ENCODE measurements at places on chromosomes 3 and 15.

DNA sequence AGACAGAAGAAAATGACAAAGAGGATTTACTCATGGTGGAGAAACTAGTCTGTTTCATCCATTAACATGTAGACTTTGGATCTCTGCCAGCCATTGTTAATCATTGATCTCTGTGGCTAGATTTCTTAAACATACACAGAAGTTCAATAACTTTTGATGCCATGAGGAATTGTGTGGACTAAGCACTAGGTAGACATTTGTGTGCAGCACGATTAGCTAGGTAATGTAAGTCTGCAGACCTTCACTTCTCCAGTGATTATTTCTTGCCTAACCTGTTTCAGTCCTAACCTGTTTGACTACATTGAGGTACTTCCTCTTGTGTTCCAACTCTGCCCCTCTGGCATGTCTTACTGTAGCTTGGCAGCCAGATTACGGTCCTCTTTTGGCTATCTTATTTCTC, 928.5 kb upstream of the ROBO1 start:
- no peak for DNase-seq

- peak; percentile 18 for DNase-seq
These were observed 15.9 kb downstream of the MAPKBP1 start for GRCh38 chr15:41790169-41790568.

DNA sequence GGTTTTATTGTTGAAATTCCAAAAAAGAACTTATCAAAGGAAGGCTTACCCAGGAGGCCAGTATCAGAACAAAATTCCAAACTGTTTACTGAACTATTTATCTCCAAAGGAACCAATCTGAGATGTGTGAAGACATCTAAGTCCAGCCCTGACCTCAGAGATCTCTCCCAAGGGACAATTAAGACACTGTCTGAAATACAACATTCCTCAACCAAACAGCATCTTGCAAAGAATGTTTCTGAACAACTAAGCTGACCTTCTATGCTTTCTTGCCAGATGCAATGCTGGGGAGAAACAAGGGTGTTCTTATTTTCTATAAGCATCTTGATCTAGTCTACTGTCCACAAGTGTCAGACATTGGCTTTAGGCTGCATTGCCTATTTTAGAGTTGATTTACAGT, 13.6 kb downstream of the PDZRN3 start:
- no peak for DNase-seq

DNA sequence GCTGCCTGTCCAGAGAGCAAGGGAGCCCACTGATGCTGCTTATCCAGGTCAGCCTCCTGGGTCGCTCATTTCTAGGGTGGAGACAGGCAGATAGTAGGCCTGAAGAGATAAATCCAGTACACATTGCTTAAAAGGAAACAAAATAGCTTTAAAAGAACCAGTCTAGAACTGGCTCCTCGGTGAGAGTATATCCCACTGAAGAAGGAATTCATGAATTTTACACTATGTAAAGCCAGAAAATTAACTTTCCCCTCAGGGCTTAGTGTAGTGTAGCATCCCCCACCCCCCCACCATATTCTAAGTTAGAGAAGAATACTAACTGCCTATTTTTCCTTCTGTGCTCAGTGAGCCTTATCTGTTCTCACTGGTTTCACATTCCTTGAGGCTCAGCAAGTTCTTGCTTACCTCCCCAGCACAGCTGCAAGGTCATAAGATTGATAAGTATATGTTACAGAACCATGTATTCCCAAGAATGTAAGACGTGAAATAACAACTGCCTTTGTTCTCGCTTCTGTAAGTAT, 30.5 kb upstream of the NOX5 start:
- peak; percentile 95 for DNase-seq

DNA sequence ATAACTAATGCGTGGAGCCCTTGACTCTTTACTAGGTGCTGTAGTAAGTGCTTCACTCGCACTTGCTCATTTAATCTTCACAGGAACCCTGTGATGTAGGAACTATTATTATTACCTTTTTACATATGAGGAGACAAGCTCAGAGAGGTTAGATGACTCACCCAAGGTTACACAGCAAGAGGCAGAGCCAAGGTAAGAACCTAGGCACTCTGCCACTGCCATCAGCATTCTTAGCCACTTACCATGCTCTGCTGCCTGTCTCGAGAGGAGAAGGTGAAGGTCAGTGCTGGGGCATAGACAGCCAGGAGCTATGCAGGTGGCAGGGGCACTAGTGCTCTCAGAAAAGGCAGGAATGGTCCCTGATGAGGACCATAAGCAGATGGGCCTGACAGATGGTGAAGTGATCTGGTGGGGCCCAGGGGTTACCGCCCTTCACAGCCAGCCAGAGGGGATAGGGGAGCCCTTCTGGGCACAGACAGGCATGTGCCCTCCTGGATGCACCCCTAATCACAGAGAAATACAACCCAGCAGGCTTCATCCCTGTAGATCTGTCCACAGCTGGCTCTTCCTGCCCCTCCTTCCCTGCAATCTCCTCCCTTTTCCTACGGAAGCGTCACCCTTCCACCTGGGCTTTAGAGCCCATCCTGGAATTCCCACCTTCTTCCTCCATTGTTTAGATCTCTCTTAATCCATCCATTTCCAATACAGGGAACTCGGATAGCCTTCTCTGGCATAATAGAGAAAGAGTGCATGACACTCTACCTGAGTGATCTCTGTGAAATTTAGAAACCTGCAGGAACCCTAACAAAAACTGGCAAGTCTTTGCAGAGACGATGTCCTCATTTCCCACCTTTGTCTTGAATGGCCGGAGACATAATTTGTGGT, 26.9 kb downstream of the ABTB1 start:
- no peak for DNase-seq

GRCh38 chr3:115687721-115688120, 64.4 kb downstream of the GAP43 start:
- no peak for DNase-seq

- DNase-seq = peak; percentile 12
These were observed 116.4 kb downstream of the DUT start for GRCh38 chr15:48447657-48448056.

GRCh38 chr3:167487556-167487955, 13.7 kb upstream of the SERPINI2 start:
- DNase-seq = no peak

GRCh38 chr15:79916502-79917132, 19.8 kb upstream of the MTHFS start:
- no peak for DNase-seq

- no peak for DNase-seq
These were observed 87.0 kb upstream of the LMOD3 start for GRCh38 chr3:69209413-69209812.

DNA sequence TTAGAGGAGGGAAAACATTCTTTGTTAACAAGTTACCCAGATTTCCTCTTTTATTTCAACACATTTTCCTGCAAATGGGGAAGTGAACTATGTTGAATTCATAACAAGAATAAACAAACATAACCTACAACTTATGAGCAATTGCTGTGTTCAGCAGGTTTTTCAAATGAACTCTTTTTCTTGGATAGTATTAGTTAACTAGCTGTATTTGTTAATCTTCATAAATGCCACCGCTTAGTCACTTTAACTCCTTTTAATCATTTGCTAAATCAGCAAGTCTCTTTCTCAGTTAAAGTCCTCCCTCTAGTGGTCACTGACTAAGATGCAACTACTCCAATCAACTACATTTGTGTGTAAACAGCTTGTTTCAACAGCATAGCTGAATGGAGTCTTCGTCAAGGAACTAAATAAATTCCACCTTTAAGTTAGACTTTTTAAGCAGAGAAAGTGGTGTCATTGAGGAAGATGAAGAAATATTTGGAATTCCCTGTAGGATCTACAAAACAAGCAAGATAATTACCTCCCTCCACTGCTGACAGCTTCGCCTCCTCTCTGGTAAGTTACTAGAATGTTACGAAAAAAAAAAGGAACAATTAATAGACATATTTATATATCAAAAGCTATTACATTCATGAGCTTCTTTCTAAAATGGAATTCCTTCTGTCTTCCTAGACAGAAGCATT, 1122.0 kb downstream of the ROBO1 start:
- peak; percentile 85 for DNase-seq

- no peak for DNase-seq
These were observed 57.4 kb downstream of the ABHD5 start for GRCh38 chr3:43748179-43748578.

DNA sequence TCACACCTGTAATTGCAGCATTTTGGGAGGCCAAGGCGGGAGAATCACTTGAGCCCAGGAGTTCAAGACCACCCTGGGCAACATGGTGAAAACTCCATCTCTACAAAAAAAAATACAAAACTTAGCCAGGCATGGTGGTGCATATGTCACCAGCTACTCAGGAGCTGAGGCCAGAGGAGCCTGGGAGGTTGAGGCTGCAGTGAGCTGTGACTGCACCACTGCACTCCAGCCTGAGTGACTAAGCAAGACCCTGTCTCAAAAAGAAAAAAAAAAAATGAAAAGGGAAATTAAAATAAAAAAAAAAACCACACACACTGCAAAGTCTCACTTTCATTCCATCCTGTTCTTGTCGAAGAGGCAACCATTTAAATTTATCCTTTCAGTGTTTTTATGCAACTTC, 100.8 kb upstream of the PIAS1 start:
- no peak for DNase-seq

- DNase-seq = no peak
These were observed 589.4 kb downstream of the NLGN1 start for GRCh38 chr3:173986861-173987410.

DNA sequence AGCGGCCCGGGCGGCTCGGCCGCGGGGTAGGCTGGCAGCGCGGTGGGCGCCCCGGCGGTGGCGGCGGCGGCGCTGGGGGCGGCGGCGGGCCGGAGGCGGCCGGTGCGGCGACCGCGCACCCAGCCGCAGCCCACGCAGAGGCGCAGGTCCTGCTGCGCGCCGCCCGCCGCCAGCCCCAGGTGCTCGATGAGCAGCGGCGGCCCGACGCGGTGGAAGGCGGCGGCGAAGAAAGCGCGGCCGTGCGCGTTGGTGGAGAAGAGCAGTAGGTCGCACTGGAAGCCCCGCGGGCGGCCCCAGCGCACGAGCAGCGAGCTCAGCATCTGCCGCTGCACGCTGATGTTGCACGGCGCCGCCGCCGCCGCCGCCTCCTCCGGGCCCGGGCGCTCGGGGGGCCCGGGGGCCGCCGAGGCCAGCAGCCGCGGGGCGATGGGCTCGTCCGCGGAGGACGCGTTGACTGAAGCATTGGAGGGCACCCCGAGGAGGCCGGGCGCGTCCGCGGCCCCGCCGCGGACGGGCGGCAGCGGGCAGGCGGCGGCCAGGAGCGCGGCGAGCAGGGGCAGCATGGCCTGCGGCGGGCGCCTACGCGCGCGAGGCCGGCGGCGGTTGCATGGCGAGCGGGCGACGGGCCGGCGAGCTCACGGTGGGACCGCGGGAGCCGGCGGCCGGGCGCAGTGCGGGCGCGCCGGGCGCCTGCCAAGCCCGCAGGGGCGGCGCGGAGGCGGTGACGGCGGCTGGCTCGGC, 452 bp downstream of the TMEM158 start:
- peak; percentile 44 for DNase-seq

GRCh38 chr3:61777483-61777882, 216.1 kb downstream of the PTPRG start:
- no peak for DNase-seq

GRCh38 chr3:61315871-61316270, 64.6 kb upstream of the FHIT start:
- DNase-seq = no peak

- no peak for DNase-seq
These were observed 14.5 kb downstream of the RIOX2 start for GRCh38 chr3:97957617-97958311.

- DNase-seq = no peak
These were observed 107.9 kb upstream of the ALDH1A3 start for GRCh38 chr15:100771746-100772145.

DNA sequence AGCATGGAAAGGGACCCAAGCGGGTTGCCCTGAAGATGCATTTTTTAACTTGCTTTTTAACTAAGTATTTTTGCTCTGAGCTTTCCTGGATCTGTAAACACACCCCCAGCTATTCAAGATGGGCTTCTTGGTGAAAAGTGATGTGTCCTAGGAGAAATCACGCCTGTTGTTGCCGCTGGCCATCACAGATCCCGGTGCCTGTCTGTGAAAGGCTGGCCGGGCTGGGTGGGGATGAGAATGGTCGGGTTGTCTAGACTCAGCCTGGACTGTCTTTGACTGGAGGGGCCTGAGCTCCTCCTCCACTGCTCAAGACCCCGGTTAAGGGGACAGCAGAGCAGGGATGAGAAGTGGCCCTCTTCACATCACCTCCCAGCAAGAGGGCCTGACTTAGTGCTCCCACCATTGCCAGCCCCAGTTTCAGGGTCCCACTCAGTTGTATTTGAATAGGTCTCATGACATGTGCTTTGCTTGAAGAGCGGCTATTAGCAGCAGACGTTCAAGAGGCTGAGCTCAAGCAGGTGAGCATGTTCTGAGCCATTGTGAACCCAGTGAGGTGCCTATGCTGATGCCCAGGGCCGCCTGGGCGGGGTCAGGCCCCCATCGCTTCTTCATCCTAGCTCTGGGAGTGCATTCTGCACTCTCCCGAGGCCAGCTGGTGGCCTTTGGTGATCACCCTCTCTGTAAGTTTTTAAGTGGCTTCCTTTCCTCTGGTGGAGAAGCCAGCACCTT, 79.9 kb downstream of the IGF1R start:
- DNase-seq = no peak

DNA sequence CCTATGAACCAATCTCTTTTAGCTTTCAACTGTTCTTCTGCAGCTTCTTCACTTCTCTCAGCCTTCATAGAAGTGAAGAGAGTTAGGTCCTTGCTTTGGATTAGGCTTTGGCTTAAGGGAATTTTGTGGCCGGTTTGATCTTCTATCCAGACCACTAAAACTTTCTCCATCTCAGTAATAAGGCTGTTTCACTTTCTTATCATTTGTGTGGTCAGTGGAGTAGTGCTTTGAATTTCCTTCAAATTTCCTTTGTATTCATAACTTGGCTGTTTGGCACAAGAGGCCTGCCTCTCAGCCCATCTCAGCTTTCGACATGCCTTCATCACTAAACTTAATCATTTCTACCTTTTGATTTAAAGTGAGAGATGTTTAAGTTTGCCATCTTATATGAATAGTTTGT, 21.7 kb downstream of the DZIP1L start:
- DNase-seq = no peak

DNA sequence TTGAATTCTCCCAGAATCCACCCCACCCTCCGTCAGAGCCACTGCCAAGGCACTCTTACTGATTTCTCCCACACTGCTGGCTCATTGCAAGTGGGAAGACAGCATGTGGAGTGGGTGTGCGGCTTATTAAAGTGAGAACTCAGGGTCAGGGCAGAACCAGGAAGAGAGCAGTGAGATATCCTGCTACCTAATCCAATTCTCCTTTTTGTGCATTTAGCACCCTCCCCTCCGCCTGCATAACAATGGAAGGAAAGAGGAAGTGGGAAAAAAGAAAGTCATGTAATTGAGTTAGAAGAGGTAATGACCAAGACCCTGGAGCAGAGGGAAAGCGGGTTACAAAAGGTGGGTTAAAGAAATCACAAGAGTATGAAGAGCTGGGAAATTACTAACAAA, 27.8 kb upstream of the PIK3CB start:
- DNase-seq = no peak

DNA sequence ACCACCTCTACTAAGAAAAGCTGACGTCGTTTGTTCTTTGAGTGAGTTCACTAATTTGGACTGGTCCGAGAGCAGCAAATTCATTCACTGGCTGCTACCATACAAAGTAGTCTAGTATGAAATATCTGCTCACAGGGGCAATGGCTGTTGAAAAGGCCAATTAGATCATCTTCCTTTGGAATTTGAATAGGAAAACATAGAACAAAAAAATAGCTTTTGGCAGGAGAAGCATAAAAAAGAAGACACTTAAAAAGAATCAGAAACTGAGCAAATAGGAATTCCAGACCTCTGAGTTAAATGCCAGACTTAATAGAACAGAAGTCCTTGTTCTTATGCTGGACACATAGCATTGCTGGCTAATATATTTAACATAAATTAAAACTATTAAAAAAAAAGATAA, 159.3 kb downstream of the IL1RAP start:
- no peak for DNase-seq

Data from erythroblast (primary cell).